ENCODE measurements at places on chromosomes 3 and 15. TPM values are rescaled to one million over a fixed set of nuclear protein-coding genes. Genes with fewer than 3 reads are reported as not detected.

The CASR gene
- not detected for total RNA-seq

- H3K27ac ChIP-seq = no peak overlapping the region
- no peak for DNase-seq
- no peaks in the 10 kb centered on the region for H3K36me3 ChIP-seq
- no peaks in the 10 kb centered on the region for H3K4me1 ChIP-seq
- no peaks in the 10 kb centered on the region for H3K27me3 ChIP-seq
Measured at GRCh38 chr3:57331078-57331610, 38.7 kb upstream of the ASB14 start.

DNA sequence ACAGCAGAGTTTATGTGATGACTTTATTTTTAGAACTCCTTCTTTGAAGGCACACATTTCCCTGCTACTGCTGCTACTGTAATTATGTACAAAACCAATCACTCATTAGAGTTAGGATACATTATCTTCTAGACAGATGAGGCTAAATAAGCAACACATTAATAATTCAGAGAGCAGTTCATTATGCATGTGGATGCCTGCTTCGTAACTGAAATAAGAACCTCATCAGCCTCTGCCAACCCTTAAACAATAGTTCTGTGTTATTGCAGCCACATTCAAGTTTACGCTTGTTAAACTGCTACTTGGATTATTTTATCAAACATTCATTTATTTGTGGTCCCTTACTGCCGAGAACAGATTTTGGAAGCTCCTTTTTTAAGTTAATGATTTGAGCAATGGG, 52.5 kb upstream of the C15orf61 start:
- H3K36me3 ChIP-seq = no peaks in the 10 kb centered on the region
- no peak for DNase-seq
- H3K4me1 ChIP-seq = no peaks in the 10 kb centered on the region
- H3K4me3 ChIP-seq = no peak overlapping the region
- no peak overlapping the region for H3K27ac ChIP-seq

The GP5 gene
- not detected for total RNA-seq

The SLCO3A1 gene
- total RNA-seq = 9.4 TPM

GRCh38 chr15:63473999-63474809, 30.2 kb upstream of the USP3 start:
- peak overlapping the region; percentile 0 for H3K27ac ChIP-seq
- H3K27me3 ChIP-seq = no peaks in the 10 kb centered on the region
- H3K4me3 ChIP-seq = no peak overlapping the region
- H3K4me1 ChIP-seq = peaks cover 25% of the 10 kb centered on the region
- H3K36me3 ChIP-seq = no peaks in the 10 kb centered on the region

- peaks cover 2% of the 10 kb centered on the region for H3K27me3 ChIP-seq
- no peaks in the 10 kb centered on the region for H3K36me3 ChIP-seq
- H3K4me1 ChIP-seq = no peaks in the 10 kb centered on the region
- no peak overlapping the region for H3K4me3 ChIP-seq
- no peak for DNase-seq
- no peak overlapping the region for H3K27ac ChIP-seq
Measured at GRCh38 chr3:159045279-159045885, 243.5 kb downstream of the MFSD1 start.

The SGO1 gene
- total RNA-seq = 1.9 TPM

- no peaks in the 10 kb centered on the region for H3K27me3 ChIP-seq
- H3K4me3 ChIP-seq = no peak overlapping the region
- no peak overlapping the region for H3K27ac ChIP-seq
Measured at GRCh38 chr3:39718674-39719595, 90.5 kb upstream of the MYRIP start.

The AADACL2 gene
- total RNA-seq = not detected

DNA sequence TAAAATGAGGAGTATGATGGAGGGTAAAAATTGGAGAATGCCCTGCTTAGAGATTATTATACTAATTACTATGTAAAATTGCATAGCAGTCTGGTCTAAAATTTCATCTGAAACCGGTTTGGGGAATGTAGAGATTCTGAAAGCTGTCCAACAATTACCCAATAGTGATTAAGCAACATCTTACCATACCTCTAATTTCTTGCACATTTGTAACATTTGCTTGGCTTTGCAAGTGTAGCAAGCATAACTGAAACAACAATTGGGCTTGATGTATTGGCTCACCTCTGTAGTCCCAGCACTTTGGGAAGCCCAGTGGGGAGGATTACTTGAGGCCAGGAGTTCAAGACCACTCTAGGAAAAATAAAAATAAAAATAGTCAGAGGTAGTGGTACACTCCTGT, 17.4 kb downstream of the AADACL2 start:
- H3K4me1 ChIP-seq = no peaks in the 10 kb centered on the region
- no peak overlapping the region for H3K27ac ChIP-seq
- peak; percentile 22 for DNase-seq
- H3K27me3 ChIP-seq = no peaks in the 10 kb centered on the region
- no peaks in the 10 kb centered on the region for H3K36me3 ChIP-seq
- H3K4me3 ChIP-seq = no peak overlapping the region

DNA sequence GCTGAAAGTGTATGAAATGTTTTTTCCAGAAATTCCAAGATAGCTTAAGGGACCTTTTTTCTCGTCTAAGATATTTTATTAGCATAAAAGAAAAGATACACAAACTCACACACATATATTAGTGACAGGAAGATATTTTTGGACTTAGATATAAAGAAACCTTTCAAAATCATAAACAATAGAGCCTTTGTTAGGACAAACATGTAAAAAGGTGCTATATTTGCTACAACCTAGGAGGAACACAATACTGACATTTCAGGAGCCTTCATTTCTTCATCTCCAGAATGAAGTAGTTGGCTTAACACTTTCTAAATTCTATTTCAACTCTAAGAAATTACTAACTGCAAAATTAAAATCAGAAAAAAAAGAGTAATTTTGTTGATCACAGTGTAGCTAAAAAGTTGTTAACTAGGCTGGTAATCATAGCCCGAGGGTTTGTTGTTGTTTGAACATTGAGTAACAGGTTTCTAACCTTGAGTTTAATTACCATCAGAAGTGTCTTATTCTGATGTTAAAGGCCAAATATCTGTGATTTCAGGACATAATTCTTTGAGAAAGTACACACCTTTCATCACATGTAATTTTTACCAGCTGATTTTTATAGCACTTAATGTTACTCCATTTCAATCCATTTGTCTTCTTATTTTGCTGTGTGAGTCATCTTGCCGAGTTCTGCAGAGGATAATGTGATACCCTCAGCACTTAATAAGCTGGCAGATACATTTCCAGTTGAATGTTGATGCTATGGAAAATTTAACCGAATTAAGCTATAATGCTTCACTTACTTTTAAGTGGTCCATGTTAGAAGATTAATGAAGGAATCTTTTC, 97.3 kb downstream of the MBNL1 start:
- H3K27ac ChIP-seq = no peak overlapping the region
- no peaks in the 10 kb centered on the region for H3K27me3 ChIP-seq
- no peak overlapping the region for H3K4me3 ChIP-seq
- no peaks in the 10 kb centered on the region for H3K4me1 ChIP-seq
- peak; percentile 59 for DNase-seq
- no peaks in the 10 kb centered on the region for H3K36me3 ChIP-seq

The RAD51 gene
- total RNA-seq = 3.6 TPM
